ENCODE measurements at places on chromosomes 3 and 15. TPM values are rescaled to one million over a fixed set of nuclear protein-coding genes. Genes with fewer than 3 reads are reported as not detected.

Gene ZNF80
- total RNA-seq = not detected

DNA sequence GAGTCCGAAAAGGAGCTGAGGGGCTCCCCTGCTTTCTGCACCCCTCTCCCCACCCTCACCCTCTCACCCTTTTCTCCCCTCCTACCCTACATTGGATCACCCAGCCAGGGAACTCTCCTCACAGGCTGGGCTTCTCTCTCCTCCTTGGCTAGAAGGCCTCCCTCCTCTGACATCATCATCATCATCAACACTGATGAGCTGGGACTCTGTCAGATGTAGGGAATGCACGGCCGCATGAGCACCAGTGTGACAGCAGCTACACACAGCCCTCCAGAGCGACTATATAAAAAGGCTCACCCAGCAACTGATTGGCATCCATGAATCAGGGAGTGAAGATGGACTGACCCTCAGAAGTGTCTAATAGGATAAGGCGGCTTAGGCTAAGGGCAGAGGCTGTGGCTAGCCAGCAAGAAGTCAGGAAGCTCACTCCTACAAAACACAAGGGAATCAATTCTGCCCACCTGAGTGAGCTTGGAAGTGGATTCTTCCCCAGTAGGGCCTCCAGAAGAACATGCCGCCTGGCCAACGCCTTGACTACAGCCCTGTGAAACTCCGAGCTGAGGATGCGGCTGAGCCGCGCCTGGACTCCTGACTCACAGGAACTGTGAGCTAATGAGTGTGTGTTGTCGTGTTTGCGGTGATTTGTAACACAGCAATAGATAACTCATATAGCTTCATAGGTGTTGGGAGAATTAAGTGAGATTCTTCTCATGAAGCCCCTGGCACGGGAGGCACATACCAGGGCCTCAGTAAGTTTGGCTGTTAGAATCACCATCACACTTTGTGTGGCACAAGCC lies 147.6 kb downstream of the FAM43A start:
- DNase-seq = no peak

- no peak for DNase-seq
Measured at GRCh38 chr15:26806151-26806550, 33.3 kb upstream of the GABRB3 start.

GRCh38 chr3:31288641-31289100 lies 244.1 kb upstream of the STT3B start:
- DNase-seq = no peak

GRCh38 chr15:25616471-25616870 lies 177.6 kb upstream of the UBE3A start:
- no peak for DNase-seq
